ENCODE measurements at places on chromosomes 7 and 10. TPM values are rescaled to one million over a fixed set of nuclear protein-coding genes. Genes with fewer than 3 reads are reported as not detected.

Gene NYAP1
- not detected for total RNA-seq

Gene NRAP
- total RNA-seq = not detected

Gene CLRN3
- not detected for total RNA-seq

Gene RNF148
- total RNA-seq = not detected

Gene HOXA11
- total RNA-seq = not detected

Gene LAMB4
- total RNA-seq = not detected

Gene AFAP1L2
- total RNA-seq = 4.9 TPM

All from B cell (primary cell).